ENCODE measurements at places on chromosomes 13 and 19.
A peak's percentile ranks its signal among the peaks of the same experiment; 100 is the strongest.

DNA sequence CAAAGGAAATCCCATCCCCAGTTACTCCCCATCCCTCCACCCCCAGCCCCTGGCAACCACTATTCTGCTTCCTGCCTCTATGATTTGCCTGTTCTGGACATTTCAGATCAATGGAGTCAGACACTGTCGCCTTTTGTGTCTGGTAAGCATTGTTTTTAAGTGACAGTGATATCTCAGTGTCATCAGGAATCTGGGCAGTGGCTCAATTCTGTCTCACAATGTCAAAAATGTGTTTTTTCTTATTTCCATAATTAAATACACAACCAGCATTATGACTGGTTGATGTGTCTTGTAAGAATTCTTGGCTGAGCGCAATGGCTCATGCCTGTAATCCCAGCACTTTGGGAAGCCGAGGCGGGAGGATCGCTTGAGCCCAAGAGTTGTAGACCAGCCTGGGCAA lies 20.2 kb upstream of the PGLS start:
- no peak for DNase-seq

DNA sequence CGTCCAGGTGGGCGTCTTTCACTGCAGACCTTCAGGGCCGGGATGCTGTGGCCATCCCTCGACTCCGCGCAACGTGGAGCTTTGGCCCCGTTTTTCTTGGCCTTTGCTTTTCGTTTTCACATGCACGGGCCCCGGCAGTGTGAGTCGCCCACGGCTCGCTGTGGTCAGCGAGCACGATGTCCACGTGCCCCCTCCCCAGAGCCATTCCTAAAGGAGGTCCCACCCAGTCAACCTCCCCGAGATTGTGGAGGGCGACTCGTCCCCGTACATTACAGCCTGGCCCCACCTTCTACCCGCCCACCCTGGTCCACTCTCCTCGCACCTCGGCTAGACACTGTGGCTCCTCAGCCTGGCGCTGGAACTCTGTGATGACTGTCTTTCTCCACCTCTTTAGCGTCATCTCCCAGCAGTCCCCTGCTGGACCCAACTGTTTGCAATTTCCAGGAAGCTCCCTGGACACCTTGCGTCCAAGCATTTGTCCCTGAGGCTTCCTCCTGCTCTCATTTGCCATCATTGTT lies 405 bp downstream of the ZNF446 start:
- DNase-seq, result no peak

- no peak for DNase-seq
Measured at GRCh38 chr13:29479716-29480492, 115.6 kb downstream of the SLC7A1 start.

DNA sequence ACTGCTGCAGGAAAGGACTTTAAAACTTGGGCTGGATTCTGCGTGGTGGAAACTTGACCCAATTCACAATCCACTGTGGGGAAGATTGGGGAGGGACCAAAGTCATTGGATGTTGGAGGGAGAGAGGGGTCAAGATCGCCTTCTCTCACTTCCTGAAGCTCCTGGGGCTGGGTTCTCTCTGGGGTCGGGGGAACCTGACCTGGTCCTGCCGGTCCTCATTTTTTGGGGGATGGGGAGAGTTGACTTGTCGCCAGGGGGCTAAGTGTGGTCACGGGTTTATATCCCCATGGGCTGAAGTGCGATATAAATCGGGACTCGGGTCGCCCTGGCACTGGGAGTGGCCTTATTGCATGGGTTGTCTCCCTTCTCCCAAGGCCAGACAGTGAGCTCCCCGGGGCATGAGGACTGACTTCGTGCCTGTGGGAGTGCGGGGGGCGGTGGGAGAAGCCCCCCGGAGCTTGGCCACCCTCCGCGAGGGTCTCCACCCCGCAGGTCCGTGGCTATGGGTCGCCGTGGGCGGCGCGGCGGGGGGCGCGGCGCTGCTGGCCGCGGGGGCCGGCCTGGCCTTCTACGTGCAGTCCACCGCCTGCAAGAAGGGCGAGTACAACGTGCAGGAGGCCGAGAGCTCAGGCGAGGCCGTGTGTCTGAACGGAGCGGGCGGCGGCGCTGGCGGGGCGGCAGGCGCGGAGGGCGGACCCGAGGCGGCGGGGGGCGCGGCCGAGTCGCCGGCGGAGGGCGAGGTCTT lies 6.3 kb downstream of the ICAM5 start:
- no peak for DNase-seq

GRCh38 chr13:70844391-70845108 lies 736.3 kb upstream of the KLHL1 start:
- DNase-seq, result no peak

GRCh38 chr13:84609716-84610115 lies 727.4 kb upstream of the SLITRK1 start:
- DNase-seq, result no peak

DNA sequence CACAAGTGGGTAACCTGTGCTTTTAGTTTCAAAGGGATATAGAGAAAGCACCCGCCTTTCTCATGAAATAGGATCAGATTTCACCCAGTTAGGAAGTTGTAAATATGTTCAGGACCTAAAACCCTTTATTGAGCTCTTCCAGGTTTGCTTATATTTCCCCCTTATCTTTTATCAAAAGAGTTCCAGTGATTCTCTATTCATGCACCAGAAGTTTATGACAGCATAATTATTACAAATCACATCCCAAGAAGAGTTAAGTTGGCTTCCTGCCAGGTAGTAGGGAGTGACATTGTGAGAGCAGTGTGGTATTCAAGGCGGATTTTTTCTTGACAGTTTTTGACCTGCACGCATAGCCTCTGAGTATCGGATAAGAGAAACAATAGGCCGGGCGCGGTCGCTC lies 190.3 kb downstream of the STK24 start:
- DNase-seq, result no peak

- DNase-seq, result no peak
Measured at GRCh38 chr13:59684105-59684504, 479.6 kb downstream of the DIAPH3 start.

DNA sequence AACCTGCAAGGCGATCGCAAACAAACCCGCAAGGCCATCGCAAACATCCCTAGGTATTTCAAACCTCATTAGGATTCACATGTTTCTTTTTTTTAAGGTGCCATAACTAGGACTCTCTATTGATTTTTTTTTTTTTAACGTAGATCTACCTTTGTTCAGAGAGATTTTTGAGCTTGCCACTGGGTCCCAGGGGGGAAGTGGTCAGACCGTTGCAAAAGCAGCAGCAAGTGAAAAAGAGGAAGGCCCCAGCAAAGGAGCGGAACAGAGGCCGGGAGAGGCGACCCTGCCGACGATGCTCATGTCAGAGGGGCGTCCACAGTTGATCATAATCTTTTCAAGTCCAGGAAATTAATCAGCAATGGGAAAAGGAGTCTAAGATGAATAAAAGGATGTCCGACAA lies 32.7 kb upstream of the FLT1 start:
- no peak for DNase-seq

GRCh38 chr19:21586311-21587116 lies 81.1 kb downstream of the ZNF429 start:
- DNase-seq, result no peak

DNA sequence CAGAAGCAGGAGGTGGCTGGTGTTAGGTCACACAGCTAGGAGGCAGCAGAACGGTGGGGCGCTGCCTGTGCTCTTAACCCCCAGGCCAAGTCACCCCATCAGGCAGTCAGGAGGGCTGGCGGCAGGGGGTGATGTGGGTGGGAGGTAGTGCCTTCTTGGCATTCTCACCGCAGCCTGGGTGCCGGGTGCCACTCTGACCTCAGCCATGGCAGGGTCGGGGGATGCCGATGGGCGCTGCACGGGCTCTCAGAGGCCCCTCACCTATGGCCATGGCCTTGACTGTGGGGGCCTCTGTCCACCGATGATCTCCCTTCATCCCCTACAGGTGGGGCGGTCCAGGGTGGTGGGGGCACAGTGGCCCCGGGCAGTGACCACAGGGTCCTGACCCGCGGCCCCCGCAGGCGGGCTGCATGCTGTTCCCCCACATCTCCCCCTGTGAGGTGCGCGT lies 5.6 kb downstream of the PTOV1 start:
- DNase-seq, result no peak

- no peak for DNase-seq
Measured at GRCh38 chr19:41799444-41800000, 3.1 kb downstream of the CEACAM3 start.

DNA sequence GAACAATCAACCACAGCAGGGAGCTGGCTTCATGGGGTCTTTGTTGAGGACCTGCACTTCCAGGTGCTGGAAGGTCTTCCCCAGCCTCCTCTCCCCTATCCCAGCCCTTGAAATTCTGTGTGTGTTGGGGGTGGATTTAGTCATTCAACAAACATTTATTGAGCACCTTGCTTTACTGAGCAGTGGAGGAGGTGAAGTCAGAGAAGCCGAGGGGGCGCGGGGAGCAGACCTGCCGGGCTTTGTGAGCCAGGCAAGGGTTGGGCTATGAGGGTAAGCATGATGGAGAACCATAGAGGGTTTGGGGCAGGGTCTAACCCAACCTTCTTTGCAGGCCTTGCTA lies 3.5 kb upstream of the C19orf85 start:
- DNase-seq, result no peak

- no peak for DNase-seq
Measured at GRCh38 chr19:46880431-46880830, 19.6 kb downstream of the ARHGAP35 start.

DNA sequence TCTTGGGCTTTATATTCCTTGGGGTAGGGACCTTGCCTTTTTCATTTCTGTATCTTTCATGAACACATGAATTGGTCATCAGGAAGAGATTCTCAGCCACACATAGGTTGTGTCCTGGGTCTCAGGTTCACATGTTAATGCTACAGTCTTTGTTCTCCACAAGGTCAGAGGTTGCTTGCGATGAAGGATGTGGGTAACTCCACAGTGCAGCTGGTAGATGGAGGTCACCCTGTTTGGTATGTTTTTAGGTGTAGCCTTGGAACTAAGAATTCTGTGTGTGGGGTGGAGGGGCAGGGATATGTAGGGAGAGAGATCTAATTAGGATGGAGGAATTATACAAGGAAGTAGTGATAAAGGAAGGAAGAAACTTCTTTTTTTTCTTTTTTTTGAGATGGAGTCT lies 23.2 kb downstream of the CEACAM1 start:
- DNase-seq, result no peak

DNA sequence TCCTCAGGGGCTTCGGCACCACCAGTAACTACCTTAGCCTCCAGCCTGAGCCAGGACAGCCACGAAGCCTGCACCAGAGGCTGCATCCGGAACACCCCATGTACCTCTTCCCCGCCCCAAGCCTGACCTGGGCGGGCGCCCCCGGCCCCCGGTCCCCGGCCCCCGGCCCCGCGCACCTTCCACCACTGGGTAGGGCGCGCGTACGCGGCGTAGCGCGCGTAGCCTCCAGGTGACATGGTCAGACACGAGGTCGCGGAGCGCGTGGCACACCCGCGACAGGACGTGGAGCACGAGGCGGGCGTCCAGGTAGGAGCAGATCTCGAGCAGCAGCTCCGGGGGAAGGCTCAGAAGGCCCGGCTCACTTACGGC lies 450 bp downstream of the FBXW9 start:
- no peak for DNase-seq

DNA sequence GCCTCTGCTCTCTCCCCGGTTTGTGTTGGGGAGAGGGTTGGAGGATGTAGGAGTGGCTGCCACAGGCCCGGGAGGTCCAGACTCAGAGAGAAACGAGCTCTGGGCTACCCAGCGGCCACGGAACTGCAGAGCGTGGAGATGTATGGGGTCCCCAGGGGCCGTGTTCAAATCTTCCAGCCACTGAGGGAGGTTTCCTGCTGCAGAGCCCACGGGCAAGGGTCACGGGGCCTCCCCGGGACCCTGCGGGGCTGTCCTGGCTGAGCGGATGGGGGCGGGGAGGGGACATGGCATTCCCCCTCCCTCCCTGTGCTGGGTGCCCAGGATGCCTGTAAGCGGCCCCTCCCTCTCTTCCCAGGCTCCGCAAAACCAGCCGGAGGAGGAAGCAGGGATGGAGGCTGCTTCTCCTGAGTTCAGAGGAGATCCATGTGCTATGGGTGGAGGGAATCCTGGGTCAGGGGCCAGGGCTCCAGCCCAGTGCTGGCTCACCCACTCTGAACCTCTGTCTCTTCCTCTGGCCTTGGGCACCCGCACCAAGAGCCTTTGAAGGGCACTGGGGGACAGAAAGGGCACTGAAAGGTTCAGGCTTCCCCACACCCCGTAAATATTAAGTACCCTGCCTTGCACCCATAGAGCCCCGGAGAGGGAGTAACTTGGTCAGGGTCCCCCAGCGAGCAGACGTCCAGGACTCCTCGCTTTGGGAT lies 22.6 kb downstream of the SMIM24 start:
- no peak for DNase-seq

- DNase-seq, result no peak
Measured at GRCh38 chr13:75628801-75629200, 7.3 kb upstream of the LMO7 start.

- DNase-seq, result peak; percentile 72
Measured at GRCh38 chr19:45406226-45407090, at the start of gene POLR1G. POLR1G (plus strand) TSS chr19:45406644; CDS start chr19:45406697, 53 bp downstream.

DNA sequence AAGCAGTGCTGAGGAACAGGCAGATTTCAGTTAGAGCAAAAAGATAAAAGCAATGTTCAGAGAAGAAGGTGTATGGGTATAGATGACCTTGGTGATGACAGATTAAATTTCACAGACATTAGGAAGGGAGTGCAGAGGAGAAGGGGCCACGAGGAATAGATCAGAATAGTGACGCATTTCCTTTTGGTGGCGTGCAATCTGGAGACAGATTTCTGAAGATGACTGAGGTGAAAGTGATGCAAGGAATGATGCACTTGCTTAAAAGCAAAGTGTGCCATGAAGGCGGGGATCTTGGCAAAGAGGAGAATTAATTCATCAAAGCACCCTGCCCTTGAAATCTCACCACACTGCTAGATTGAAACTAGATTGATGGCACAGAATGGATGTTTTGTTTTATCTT lies 202.4 kb downstream of the ITGBL1 start:
- DNase-seq, result no peak

DNA sequence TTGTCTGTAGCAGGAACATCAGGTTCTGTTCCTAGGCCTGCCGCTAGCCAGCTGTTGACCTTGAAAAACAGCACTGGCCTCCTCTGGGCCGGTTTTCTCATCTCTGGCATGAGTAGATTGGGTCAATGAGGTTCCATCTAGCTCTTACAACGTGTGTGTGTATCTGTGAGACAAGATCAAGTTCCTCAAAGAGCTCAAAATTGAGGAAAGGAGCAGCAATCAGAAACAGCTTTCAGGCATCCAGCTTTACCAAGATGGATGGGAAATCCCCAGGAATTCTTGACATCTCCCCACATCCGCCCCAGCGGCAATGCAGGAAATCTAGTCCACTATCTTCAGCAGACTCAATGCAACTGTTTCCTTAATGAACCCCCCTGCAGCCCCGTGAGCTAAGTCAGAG lies 4.9 kb downstream of the FLT1 start:
- no peak for DNase-seq

- no peak for DNase-seq
Measured at GRCh38 chr19:38917921-38918491, 6.0 kb upstream of the CCER2 start.

GRCh38 chr19:16595097-16595496 lies 22.9 kb upstream of the SLC35E1 start:
- DNase-seq, result no peak

- no peak for DNase-seq
Measured at GRCh38 chr19:2251106-2252054, 2.3 kb downstream of the AMH start.

DNA sequence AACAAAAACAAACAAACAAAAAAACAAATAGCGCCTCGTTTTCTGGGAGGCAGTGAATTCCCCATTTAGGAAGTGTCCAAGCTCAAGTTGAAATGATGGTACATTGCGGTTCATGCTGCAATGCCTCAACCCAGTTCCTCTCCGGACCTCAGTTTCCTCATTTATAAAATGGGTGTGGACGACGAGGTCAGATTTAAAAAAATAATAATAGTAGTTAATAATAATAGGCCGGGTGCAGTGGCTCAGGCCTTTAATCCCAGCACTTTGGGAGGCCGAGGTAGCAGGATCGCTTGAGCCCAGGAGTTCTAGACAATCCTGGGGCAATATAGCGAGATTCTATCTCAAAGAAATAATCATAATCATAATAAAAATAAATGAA lies 15.5 kb upstream of the ERCC1 start:
- DNase-seq, result no peak
